RKO (cell line): ENCODE measurements at places on chromosomes 3 and 15.

GRCh38 chr3:186826410-186826975, 16.0 kb upstream of the ADIPOQ start:
- DNase-seq = no peak

DNA sequence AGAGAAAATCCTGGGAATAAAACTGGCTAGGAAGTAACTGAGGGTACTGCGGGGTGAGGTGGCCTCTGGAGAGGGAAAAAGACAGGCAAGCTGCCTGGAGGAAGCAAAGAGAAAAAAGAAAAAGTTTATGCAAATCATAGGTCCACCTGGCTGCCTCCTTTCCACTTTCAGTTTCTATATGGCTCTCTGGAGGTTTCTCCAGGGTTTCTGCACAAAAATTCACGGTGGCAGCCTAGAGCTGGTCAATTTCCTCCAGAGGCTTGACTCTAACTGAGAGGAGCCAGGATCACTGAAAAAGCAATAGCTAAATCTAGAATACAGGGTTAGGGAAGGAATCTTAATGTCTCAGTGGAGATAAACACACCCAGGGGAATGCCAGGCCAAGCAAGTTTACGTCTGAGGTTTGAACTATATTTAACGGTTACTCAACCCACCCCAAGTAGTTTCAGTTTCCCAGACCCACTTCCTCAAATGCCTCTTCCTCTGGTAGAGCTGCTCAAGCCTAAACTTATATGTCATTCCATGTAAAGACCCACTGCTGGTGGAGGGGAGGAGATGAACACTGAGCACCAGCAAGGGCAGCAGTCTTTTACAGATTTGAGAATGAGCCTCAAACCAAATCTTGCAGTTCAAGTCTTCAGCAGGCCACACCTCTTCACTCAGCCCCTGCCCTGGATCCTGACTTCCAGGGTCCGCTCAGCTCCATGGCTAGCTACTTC, 5.7 kb downstream of the LYSMD2 start:
- no peak for DNase-seq

DNA sequence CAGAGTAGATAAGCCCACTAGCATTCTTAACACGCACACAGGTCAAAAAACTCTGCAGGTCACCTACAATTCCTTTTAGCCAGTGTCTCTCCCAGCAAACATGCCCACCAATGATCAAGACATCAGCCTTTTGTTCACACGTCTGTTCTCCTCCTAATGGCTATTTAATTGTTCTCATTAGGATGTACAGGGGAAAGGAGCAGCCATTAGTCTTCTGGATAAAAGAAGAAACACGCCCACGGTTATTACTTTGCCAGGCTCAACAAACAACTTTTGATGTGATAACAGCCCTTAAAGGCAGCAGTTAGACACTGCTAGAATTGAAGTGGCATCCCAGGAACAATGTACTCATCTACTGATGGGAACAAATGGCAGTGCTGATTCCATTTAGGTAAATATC, 108.8 kb downstream of the NTRK3 start:
- no peak for DNase-seq

GRCh38 chr15:29747837-29748417, 74.3 kb downstream of the TJP1 start:
- DNase-seq = peak; percentile 19

- DNase-seq = no peak
Observed at GRCh38 chr3:52651592-52651991, 34.1 kb downstream of the PBRM1 start.

GRCh38 chr3:121970047-121970446, 52.0 kb downstream of the ILDR1 start:
- no peak for DNase-seq

DNA sequence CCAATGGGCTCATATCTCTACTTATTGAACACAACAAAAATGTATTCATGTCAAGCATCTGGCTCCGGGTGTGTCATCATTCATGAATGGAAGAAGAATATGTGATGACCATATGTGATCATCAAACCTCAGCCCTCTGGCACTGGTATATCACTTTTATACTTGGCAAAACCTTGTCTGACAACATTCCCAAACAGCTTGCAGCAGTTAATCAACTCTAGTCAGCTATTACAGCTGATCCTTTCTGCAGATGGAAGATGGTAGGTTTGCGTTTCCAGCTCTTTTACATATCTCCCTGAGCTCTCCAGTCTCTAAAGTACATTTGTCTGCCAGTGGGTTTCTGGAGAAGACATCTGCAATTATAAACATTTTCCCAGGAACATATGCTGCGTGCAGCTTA, 6.6 kb downstream of the PLSCR5 start:
- DNase-seq = no peak

DNA sequence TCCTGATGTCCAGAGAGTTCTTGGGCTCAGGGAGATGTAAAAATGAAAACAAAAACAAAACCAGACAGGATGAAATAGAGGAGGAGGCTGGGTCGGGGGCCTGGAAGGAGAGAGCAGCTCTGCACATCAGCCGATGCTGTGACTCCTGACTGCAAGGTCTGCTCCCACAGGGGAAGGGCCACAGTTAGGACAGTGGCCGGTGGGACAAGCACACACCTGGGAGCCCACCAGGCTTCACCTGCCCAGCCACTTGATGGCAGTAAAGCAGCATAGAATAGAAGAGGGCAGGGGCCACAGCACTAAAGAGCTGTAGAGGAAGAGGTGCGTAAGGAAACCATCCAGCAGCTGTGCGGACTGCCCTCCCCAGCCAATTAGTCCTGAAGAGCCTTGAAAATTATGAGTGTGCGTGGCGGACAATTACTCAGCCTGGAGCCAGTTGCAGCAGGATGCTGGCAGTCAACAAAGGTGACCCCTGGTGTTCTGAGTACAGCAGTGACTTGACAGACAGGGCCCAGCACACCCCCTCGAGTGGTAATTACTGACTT, 29.8 kb downstream of the ALS2CL start:
- peak; percentile 47 for DNase-seq

- no peak for DNase-seq
Observed at GRCh38 chr3:52253314-52254304, 8.1 kb downstream of the PPM1M start.

DNA sequence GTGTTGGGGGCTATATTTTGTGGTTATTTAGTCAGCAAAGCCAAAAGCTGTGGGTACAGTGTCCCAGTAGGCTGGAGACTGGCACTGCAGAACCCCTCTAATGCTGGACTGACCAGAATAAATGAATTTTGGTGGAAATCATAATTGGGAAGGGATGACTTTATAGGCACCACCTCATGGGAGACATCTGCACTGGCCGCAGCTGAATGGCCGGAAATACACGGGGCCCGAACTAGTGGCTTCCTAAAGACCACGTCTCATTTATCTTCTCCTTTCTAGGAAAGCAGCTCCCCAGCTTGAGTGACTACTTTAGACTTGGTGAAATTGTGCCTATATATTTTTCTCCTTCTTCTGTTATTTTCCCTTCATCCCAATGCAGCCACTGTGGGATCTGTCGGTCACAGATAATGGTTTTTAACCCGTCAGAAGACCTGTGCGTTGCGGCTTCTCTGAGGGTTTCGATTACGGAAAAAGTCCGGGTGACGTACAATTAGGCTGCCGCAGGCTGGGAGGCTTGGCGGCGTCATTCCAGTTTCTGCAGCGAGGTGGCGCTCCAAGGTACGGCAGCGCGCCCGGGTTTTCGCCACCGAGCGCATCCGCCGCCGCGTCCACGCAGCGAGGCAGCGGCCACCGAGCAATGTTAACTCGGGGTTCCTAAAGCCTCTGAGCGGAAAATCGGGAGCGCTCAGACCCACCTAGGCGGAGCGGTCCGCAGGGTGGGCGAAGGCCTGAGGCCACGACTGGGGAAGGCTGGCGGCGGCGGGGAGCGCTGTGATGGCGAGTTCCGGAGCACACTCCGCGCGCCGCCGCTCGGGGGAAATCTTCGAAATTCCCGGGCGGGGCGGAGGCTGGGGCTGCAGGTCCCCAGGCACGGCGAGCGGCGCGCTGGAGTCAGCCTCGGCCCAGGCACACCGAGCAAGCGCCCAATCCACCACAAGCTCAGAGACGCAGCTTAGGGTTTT, 26.3 kb downstream of the NR2F2 start:
- peak; percentile 84 for DNase-seq

DNA sequence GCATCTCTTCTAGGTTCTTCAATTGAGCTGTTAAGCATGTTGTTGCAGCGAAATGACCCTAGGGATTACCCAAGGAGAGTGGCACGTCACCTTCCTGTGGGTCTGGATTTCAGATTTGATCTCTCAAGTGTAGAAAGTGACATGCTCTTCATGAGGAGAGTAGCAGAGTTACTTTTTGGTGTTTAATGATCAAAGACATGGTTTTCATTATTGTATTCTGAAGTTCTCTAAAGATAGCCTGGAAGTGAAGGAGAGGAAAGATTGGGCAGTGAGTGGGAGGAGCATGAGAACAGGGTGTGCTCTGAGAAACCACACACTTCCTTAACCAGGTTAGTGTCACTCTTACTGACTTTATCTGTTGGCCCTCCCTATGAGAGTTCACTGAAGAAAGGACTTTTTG, 153.6 kb downstream of the AKAP13 start:
- DNase-seq = no peak

DNA sequence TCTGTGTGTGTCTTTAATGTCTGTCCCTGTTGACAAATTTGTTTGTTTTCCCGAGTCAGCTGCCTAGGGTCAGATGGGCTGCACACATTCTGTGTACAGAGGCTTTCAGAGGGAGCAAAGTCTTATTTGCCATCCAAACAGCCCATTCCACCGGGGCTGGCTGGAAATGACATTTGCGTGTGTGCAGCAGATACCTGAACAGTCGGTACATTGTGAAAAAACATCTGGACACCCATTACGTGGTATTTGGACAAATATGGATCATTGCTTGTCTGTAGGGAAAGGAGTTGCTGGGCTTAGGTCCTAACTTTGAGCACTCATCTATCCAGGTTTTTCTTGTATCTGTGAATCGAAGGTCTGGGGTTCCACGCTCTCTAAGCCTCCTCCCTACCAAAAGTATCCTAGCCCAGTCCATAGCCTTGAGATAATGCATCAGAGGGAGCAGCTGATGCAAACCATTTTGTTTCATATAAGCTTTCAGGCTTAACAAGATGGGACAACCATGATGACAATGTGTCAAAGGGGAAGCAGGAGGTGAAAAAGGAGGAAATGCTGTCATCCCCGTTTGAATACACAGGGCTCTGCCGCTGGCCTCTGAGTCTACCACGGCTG, 22.2 kb upstream of the CMTM8 start:
- no peak for DNase-seq

DNA sequence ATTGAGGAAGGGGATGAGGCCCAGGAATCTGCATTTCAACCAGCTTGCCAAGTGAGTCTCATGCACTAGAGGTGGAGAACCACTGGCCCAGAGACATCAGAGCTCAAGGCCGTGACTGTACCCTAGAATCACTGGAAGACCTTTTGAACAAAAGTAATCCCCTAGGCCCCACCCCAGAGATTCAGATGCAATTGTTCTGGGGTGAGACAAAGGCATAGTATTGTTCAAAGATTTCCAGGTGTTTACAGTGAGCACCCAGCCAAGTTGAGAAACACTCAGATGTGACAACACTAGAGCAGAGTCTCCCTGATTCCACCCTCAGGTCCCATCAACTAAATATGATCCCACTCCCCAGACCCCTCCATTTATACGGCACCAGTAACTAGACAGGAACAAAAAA, 290.3 kb upstream of the TLE3 start:
- DNase-seq = no peak

DNA sequence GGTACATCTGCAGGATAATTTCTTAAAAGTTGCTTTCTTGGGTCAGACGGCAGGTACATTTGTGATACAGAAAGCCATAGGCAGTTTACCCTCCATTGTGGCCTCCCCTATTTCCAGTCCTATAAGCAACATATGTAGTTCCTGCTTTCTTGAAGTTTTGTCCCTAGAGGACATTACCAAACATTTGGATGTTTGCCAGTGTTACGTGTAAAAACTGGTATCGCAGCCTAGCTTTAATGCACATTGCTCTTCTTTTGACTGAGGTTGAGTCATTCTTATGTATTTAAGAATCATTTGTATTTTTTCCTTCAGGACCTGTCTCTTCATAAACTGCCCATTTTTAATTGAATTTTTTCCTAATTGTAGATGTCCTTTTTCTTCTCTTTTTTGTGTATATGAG, 114.3 kb downstream of the DIPK2A start:
- no peak for DNase-seq

GRCh38 chr3:142237891-142238290, 12.5 kb upstream of the GK5 start:
- no peak for DNase-seq

DNA sequence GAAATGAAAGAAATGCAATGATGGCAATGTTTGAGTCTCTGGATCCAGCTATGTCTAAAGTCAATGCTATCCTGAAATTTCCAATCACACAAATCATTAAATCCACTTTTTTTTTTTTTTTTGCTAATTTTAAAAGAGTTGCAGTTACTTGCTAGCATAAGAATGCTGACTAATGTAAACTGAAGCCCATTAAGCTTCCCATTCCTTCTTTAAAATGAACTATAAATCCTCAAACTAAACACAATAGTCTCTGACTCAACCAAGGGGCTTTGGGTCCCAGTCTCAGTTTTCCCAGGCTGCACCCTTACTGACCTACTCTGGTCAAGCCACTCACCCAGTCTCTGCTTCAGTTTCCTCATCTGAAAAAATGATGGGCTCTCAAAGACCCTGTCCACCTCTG, 361.1 kb downstream of the ERC2 start:
- no peak for DNase-seq

DNA sequence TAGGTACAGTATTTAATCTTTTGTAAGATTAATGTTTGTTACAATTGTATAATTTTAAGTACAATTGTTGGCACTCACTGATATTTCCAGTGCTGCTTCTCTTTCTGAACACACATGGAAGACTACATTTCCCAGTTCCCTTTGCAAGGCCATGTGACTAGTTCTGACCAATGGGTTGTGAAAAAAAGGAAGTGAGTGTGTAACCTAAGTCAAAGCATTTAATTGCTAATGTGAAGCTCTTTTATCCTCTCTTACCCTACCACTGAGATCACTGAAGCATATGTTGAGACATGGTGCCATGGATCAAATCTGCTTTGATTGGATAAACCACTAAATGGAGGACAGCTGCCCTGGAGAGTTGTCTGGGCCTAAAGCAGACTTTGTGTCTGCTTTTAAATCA, 83.9 kb upstream of the PLXND1 start:
- DNase-seq = peak; percentile 83

- DNase-seq = no peak
Observed at GRCh38 chr3:39977058-39977794, 167.8 kb downstream of the MYRIP start.

DNA sequence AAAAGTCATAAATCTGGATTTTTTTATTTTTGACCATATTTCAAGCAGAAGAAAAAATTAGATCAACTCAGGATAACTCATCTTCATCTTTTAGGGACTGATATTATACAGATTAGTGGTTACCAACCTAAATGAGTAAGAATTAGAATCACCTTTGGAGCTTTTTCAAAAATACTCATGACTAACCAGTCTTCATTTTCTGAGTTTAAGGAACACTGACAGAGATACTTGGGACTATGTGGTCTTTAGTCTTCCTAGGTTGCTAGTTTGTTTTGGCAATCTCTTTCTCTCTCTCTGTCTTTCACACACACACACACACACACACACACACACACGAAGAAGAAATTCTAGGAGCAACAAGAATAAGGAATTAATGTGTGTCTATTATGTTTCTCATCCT, 50.1 kb downstream of the TMOD3 start:
- peak; percentile 14 for DNase-seq

- DNase-seq = no peak
Observed at GRCh38 chr3:27643355-27643754, 78.8 kb downstream of the EOMES start.
